ENCODE measurements at places on chromosomes 12 and 14.

DNA sequence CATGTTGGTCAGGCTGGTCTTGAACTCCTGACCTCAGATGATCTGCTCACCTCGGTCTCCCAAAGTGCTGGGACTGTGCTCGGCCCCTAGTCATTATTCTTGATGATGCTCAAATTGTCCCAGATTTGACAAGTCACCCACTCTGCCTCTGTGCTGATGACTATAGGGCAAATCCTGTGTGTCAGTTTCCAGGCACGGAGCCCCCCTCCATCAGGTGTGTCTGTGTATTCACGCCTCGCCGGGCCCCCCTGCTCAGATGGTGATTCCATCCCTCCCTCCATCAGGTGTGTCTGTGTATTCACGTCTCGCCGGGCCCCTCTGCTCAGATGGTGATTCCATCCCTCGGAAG, 4.3 kb upstream of the GPR132 start:
- DNase-seq, result no peak

GRCh38 chr14:101129521-101130167, 226.1 kb upstream of the RTL1 start:
- no peak for DNase-seq

- DNase-seq, result no peak
These were observed 58.5 kb upstream of the HIF1A start for GRCh38 chr14:61636779-61637178.

- no peak for DNase-seq
These were observed 181.7 kb downstream of the ADAMTS20 start for GRCh38 chr12:43370263-43370662.

- peak; percentile 11 for DNase-seq
These were observed 6.1 kb upstream of the AMIGO2 start for GRCh38 chr12:47085815-47086252.

GRCh38 chr14:21543521-21543960, 17.4 kb upstream of the SALL2 start:
- DNase-seq, result no peak

DNA sequence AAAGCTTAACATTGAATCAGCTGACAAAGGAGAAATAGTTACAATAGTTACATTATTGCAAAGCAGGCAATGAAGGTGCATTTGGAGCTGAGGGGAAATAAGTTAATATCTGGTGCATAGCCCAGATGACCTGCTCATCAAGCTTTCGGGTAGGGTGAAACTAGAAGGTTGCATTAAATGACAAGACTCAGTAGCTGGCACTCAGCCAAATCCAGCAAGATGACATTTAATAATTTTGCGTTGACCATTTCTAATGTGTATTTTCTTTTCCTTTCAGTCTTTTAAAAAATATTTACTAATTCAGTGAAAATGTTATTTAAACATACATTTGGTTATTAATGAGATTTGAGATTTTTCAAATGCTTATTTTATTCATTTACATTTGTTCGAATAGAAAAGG, 188.6 kb downstream of the SLC5A8 start:
- no peak for DNase-seq

GRCh38 chr14:100994756-100995330, 91.3 kb upstream of the RTL1 start:
- DNase-seq, result no peak

DNA sequence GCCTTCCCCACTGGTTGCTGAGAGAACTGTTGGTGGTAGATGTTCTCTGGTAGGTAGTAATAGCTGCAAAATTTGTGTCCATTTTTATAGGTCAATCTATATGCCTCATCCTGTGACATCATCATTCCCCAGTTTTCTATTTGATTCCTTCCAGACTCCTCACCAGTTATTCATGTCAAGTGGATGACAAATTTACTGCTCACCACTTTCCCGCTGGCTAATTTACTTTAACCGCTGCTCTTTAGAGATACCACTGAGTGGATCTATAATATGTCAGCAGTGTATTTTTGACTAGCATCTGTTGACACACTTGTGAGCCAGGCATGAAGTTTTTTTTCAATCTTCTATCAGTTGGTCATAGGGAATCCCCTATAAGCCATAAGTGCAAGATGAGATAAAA, 24.6 kb downstream of the GPR65 start:
- no peak for DNase-seq

- no peak for DNase-seq
These were observed 39.7 kb downstream of the CPSF6 start for GRCh38 chr12:69278814-69279782.
